ENCODE measurements at places on chromosomes 7 and 10.

GRCh38 chr10:131815266-131816156 lies 85.3 kb upstream of the PPP2R2D start:
- DNase-seq: no peak

DNA sequence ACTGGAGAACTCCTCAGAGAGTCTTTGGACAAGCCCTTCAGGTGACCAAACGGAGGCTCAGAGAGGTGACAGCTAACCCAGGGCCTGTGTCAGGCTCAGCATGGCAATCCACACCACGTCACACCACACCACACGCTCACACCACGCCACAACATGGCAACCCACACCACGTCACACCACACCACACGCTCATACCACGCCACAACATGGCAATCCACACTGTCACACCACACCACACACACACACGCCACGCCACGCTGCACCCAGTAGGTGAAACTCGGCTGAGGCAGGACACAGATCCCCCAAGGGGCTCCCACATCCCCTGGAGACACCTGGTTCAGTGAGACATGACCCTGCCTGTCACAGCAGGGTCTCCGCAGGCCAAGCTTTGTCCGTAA lies 107.3 kb downstream of the PDGFA start:
- DNase-seq: no peak

- peak; percentile 73 for DNase-seq
These were observed 44.5 kb upstream of the AGR3 start for GRCh38 chr7:16926283-16926682.

DNA sequence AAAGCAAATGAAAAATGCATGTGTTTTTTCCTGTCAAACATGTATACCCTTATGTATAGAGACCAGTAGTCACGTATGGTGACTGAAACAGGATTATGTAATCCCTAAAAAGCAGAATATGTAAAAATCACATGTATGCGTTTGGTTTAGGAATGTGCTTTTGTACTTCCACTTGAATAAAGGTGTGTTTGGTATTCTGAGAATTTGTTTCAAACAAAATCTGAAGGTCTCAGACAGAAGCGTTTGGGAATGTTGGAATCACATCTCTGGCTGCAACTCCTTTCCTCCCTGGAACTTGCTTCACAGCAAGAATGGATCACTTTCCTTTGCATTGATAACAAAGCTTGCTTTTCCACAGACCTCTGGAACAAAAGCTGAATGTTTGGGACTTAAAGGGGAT lies 17.8 kb downstream of the ZNF655 start:
- no peak for DNase-seq

- DNase-seq: no peak
These were observed 26.8 kb downstream of the GAD2 start for GRCh38 chr10:26243351-26243720.

GRCh38 chr7:148620749-148621359 lies 30.3 kb downstream of the C7orf33 start:
- DNase-seq: no peak

GRCh38 chr7:139596626-139597025 lies 73.1 kb downstream of the CLEC2L start:
- DNase-seq: no peak

GRCh38 chr10:79331226-79331625 lies 16.0 kb upstream of the PPIF start:
- no peak for DNase-seq

DNA sequence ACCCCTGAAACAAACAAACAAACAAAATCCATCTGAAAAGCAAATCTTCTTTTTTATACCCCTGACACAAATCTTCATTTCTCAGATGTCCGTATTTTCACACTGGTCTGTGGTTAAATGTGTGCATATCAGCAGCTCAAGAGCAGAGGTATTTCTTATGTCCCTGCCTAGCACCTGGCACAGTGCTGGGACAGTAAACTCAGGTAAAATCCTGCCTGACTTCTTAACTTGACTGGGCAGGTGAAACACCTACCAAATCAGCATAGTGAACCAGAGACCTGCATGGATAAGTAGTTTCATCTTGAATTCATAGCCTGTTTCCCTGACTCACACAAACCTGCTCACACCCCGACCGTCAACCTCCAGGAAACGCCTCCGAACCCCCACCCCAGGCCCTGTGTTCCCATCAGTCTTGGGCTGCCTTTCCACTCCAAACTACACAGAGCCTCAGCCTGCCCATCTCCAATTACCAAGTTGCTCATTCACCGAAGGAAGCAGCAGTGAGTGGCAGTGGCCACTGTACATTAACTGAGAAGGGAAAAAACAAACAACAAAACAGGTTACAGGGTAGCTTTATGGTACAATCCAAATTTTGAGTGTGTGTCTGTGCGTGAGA lies 109.9 kb downstream of the HECTD2 start:
- DNase-seq: no peak

DNA sequence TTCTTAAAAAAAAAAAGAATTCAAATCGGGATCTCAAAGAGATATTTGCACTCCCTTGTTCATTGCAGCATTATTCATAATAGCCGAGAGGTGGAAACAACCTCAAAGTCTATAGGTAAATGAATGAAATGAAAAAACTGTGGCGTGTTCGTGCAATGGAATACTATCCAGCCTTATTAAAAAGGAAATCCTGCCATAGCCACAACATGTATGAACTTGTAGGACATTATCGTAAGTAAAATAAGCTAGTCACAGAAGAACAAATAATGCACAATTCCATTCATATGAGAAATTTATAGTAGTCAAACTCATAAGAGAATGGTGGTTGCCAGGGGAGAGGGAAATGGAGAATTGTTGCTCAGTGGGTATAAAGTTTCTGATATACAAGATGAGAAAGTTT lies 37.9 kb downstream of the GRK5 start:
- no peak for DNase-seq

GRCh38 chr7:129950191-129950932 lies 2.4 kb downstream of the UBE2H start:
- DNase-seq: peak; percentile 40

- peak; percentile 34 for DNase-seq
These were observed 126.9 kb downstream of the SDK1 start for GRCh38 chr7:3427957-3428356.

- no peak for DNase-seq
These were observed 64.3 kb downstream of the MGMT start for GRCh38 chr10:129531195-129531968.

- DNase-seq: no peak
These were observed 22.3 kb upstream of the RNF32 start for GRCh38 chr7:156618078-156618779.

- no peak for DNase-seq
These were observed 523 bp downstream of the AQP1 start for GRCh38 chr7:30912021-30912730.

DNA sequence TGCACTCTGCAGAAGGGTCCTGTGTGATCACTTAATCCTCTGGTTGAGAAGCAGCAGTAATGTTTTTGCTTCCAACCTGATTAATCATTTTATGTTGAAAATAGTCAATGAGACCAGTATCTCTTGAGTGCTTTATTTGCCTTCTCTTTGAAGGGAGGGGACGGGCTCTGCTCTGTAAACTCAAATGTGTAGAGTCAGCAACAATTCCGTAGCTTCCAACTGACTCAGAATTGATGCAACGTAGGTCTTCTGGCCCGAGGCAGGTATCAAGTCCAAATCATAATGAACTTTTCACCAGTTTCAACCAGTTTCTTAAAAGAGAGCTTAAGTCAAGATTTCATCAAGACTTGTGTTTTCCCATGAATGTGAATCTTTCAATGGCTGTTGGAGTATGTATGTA lies 26.3 kb downstream of the GUSB start:
- DNase-seq: no peak

GRCh38 chr7:123360631-123361030 lies 160.9 kb upstream of the SLC13A1 start:
- no peak for DNase-seq

DNA sequence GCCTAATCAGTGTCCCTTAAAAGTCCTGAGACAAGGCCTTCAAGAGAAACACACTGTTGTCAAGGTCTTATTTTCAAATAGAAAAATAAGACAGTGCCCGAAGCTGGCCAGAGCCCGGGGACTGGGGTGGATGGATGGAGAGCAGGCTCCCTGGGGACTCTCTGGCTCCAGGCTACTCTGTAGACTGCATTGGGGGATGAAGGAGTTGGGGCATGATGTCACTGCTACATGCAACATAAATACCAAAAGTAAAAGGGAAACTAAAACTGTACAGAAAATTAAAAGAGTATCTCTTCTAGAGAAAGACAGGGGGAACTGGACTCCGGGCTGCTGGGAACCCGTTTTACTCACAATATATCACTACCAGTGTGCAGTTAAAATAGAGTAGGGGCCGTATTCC lies 629.8 kb downstream of the KCNMA1 start:
- no peak for DNase-seq

DNA sequence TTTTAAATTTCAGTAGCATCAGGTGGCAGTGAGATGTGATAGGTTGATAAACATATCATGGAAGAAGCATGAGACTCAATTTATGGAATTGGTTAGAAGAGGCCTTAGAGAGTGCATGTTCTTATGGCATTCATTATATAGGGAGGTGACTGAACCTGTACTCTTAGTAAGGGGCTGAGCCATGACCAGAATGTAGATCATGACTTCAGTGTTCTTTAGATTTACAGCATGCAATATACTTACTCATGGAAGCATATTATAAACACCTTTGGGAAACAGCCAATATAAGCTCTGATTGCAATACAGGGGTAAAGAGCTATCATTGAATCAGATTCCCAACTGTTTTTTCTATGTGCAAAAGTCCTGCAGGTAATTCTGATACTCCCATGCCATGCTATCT lies 50.2 kb downstream of the NT5C3A start:
- no peak for DNase-seq

GRCh38 chr7:139034336-139034735 lies 1.5 kb downstream of the ZC3HAV1L start:
- no peak for DNase-seq

GRCh38 chr10:119275085-119275484 lies 67.7 kb downstream of the GRK5 start:
- no peak for DNase-seq

DNA sequence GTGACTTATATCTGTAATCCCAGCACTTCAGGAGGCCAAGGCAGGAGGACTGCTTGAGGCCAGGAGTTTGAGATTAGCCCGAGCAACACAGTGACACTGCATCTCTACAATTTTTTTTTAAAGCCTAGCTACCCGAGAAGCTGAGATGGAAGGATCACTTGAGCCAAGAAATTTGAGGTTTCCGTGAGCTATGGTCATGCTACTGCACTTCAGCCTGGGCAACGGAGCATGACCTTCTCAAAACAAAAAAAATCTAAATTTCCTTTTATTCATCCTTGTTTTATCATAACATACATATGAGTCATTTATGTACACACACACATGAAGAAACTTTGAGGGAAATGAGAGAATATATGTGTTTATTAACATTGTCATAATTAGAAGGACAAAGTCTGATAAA lies 277.5 kb upstream of the MAGI2 start:
- DNase-seq: no peak

DNA sequence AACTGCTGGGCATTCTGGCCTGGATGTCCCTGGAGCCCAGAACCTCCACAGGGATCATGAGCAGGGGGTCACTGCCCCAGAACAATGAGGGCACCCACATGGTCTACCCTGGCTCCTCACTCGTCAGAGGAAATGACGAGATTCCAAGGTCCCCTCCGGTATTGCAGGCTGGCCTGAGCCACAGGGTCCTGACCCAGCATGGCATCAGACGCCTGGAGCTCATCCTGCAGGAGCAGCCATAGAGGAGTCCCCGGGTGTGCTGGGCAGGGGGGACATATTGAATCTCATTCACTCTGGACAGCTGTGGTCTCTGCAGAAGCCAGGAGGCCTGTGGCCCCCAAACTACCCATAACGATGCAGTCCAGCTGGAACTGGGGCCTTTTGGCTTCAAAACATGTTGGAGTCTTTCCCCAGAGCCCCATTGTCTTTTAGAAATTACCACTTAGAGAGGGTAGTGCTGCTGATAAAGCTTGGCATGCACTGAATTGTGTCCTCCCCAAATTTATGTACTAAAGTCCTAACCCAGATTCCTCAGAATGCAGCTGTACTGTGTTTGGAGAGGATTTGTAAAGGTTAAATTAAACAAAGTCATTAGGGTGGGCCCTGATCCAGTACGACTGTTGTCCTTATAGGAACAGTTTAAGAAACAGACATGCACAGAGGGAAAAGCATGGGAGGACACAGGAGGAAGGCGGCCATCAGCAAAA lies 27.7 kb downstream of the ANXA8 start:
- DNase-seq: no peak

DNA sequence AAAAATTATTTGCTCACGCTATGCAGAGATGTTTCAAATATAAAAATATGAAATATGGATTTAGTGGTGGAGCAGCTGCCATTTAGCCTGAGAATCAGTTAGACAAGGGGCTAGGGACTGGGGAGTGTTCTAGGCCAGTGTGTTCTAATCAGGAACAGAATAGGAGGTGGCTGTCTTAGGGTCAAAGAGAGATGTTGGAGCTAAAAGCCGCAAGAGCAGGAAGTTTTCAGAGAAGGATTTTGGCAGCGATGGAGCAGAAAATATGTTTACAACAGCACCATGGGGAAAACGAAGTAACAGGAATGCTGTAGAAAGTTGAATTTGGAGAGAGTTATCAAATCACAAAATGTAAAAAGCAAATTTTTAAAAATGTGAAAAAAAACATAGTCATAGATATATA lies 314.0 kb upstream of the SEMA3A start:
- no peak for DNase-seq

DNA sequence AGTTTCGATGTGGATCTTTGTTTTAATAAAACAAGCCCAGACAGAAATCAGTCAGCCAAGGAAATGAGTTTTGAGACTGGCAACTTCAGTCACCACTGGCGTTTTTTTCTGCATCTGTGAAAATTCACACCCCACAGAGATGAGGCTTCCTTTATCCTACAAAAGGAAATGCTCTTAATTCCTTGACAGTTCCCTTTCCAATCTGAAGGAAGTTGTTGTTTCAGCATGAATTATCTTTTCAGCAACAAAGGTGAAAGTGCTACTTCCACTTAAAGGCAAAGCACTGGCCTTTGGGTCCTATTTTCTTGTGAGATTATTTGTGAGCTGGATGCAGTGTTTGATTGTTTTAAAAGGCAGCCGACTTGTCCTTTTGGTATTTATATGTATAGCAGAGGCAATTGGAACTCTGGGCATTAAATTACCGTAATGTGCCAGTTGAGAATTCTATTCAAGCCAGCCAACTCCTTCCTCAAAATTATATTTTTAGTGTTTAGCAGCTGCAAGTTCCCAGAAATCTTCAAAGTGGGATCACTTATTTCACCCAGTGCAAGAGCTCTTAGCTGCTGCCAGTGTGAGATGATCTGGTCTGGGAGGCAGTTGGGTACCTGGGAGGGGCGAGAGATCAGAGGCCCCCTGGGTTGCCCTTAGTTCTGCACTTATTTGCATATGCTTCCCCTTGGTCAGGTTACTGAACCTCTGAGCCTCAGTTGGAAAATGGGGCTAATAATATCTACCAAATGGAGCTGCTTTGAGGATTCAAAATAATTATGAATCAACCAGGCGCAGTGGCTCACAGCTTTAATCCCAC lies 427.1 kb downstream of the GALNT17 start:
- DNase-seq: no peak

Measured in HT-29 (cell line).